M059J (cell line): ENCODE measurements at places on chromosomes 1 and 21.
A peak's percentile ranks its signal among the peaks of the same experiment; 100 is the strongest.

GRCh38 chr1:46394108-46394871 lies at the start of gene FAAH:
Gene FAAH (plus strand): TSS chr1:46394317. CDS start chr1:46394349, 32 bp downstream.
- DNase-seq = no peak

DNA sequence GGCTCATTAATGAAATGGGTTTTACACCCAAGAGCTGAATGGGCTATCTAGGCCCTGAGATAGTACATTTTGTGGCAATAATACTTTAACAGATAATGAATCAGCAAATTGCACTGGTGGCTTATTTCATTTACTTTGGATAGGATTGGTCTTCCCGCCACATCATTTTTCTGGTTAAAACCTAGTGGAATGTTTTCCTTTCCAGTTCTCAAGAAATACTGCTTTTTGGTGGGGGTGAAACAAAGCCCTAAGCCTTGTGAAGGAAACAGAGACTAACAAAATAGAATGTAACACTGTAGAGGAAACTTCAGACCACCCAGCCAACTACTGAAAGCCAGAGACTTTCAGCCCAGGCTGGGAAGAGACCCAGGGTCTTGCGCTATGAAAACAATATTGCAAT lies 172.2 kb downstream of the HHIPL2 start:
- no peak for DNase-seq

GRCh38 chr1:35715568-35716002 lies 3.1 kb downstream of the C1orf216 start:
- DNase-seq = peak; percentile 56

DNA sequence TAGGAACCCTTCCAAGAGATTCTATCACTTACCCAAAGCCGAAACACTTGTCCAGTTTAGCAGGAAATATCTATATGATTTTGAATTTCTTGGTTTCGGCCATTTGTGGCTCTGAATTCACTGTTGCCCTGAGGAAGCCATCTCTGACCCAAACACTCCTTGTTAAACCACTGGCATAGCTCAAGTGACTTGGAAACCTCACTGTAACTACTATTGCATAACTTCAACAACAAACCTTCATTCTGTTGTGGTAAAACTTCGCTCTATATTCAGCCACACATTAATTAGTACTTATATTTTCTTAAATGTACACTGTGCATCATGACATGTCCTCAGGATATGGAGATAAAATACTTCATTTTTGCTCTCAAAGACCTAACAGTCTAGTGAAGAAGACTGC lies 63.2 kb downstream of the ST6GALNAC3 start:
- no peak for DNase-seq

DNA sequence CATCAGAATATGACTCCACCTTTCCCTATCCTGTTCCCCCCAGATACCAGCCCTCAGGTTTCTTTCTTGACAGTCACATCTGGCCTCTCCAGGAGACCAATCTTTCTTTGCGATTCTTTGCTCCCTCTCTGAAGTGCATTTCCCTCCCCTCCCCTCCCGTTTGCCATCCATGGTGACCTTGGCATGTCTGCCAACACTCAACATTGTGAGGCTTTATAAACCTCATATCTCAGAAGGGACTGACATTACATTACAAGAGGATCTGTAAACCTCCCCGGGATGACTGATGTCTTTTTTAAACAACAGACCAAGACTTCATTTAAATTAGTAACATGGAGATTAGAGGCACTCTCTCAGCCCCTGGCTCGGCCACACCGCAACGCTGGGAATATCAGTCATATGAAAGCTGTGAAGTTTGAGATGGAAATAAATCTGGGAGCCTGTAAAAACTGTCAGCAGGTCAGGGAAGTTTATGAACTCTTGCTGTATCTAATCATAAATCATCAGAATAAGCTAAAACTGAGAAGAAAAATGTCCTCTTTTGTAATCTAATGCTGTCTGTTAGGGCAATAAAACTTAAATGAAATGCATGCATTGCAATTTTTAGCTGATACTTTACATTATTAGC lies 401.7 kb upstream of the PROX1 start:
- no peak for DNase-seq

DNA sequence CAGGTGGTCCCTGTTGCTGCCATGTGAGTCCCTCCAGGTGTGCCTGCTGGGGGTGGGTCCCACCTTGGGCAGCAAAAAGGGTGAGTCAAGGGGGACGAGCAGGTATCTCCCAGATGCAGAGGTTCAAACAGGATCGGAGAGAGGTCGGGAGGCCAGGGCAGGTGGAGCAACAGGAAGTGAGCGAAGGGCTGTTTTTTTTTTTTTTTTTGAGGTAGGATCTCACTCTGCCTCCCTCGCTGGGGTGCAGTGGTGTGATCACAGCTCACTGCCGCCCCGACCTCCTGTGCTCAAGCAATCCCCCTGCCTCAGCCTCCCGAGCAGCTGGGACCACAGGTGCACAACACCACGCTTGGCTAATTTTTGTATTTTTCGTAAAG lies 39.4 kb downstream of the SLC2A7 start:
- no peak for DNase-seq

- peak; percentile 92 for DNase-seq
These were observed 4.4 kb upstream of the FASLG start for GRCh38 chr1:172654535-172654934.

- peak; percentile 27 for DNase-seq
These were observed 2.2 kb downstream of the NRIP1 start for GRCh38 chr21:15062606-15062965.

- peak; percentile 43 for DNase-seq
These were observed 688.9 kb downstream of the USP25 start for GRCh38 chr21:16418642-16419041.

DNA sequence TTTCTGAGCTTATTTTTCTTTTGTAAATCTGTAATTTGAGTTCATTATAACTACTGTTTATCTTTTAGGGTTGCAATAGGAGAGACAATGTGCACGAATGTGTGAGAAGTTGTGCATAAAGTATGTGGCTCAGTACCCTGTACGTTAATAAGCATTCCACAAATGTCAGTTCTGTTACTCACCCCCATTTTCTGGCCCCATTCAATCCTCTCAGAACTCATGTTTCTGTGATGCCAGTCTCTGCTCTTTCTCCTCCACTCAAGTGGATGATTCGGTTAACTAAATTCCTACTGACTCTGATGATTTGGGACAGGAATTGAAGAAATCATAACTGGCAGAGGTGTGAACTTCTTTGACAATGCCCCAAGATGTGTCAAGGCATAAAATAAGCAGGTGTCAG lies 10.2 kb upstream of the DMRTB1 start:
- peak; percentile 90 for DNase-seq

GRCh38 chr1:241592273-241592958 lies 47.8 kb downstream of the CHML start:
- peak; percentile 99 for DNase-seq

DNA sequence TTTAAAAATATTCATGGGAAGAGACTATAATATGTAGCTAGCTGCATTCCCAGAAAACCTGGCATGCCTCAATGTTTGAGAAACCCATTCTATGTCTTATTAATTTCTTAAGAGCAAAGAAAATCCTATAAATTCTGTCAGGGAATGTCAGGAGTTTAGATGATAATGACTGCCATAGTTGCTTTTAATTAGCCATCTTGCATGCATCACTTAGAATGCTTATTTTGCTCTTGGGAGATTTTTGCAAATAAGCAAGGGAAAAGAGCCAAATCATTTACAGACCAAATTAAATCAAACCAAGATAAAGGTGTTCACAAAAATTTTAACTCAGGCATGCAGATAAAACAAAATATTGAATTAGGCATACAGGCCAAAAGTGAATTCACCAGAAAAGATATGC lies 152.8 kb downstream of the FASLG start:
- DNase-seq = no peak

GRCh38 chr1:17081439-17081838 lies 27.6 kb upstream of the SDHB start:
- DNase-seq = no peak

DNA sequence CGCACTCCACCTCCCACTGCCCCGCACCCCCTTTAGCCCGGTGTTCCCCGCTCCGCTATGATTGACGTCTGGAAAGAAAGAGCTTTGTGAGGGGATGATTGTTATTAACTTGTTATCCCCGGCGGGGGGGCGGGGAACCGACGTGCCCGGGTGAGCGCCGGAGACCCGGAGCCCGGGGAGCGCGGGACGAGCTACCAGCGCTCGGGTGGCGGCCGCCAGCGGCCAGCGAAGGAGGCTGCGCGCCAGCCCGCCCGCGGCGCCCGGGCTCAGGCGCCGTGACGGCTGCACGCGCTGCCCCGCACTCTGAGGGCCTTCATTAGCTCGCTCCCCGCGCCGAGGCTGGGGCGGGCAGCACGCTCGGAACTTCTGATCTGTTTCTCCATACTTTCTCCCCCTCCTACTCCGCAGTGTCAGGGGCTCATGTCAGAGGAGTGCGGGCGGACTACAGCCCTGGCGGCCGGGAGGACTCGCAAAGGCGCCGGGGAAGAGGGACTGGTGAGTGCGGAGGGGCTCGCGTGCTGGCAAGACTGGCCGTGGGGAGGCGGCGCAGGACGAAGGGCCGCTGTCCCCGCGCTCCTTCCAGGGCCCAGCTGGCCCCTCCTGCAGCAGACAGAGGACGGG lies 2.1 kb downstream of the LHX8 start:
- no peak for DNase-seq

GRCh38 chr1:201329286-201329685 lies 46.0 kb downstream of the PKP1 start:
- no peak for DNase-seq

DNA sequence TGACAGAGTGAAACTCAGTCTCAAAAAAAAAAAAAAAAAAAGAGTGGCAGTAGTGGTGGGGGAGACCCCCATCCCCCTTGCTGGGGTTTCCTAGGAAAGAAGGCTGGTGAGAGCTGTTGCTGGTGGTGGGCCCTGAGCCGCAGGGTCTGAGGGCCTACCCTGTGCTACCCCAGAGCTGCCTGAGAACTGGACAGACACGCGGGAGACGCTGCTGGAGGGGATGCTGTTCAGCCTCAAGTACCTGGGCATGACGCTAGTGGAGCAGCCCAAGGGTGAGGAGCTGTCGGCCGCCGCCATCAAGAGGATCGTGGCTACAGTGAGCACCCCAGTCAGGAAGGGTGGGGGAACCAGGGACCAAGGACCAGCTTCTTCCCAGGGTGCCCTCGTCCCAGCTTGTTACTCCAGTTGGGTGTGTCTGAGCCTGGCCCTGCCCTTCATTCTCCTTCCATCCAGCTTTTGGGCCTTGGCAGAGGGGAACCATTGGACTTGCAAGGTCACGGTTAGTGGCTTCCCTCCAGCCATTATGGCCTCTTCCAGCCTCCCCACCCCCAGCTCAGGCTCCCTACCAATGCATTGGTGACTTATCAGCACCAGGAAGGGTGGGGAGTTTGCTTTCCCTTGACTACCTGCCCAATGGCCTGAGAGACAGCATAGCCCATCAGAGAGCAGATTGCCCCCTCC lies 10.5 kb downstream of the LDLRAP1 start:
- no peak for DNase-seq

DNA sequence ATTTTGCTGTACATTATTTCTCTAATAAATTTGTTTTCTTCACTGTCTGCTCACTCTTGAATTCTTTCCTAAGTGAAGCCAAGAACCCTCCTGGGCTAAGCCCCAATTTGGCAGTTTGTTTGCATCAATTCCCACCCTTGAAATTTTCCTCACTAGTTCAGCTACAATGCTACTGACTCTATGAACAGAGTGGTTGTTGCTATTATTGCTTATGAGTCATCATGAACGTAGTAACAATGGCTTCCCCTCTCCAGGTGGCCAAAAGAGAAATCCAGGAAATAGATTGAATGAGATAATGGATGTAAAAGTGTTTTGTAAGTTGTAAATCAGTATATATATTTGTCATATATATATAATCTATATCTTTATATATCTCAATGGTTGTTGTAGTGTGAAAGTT lies 193.0 kb downstream of the URB2 start:
- peak; percentile 16 for DNase-seq

DNA sequence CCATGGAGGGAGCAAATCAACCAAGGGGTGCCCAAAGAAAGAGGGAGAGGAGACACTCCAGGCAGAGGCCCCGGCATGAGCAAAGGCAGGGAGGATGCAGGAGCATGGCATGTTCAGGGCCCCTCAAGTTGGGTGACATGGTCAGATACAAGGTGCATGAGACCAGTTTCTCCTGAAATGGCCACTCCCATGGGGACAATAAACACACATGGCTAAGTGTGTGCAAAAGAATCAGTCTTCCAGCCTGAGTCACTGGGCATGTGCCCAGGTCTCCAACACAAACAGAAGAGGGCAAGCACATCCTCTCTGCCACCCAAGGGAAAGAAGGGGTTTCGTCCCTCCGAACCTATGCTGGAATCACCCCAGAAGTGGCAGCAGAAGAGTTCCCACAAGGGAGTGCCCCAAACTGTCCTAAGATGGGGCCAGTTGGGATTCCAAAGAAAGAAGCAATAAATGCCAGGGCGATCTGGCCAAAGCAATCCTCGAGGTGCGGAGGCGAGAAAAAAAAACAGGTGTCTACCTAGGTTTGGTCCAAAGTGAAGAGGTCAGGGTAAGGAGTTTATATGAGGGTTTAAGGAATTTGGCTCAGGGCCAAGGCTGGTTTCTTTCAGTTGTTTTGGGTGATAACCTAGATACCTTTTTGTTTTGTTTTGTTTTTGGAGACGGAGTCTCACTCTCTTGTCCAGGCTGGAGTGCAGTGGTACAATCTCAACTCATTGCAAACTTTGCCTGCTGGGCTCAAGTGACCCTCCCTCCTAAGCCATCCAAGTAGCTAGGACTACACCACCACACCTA lies 13.2 kb downstream of the CASP9 start:
- DNase-seq = peak; percentile 22

GRCh38 chr1:184021728-184022127 lies 15.8 kb downstream of the COLGALT2 start:
- DNase-seq = no peak

- no peak for DNase-seq
These were observed 640.2 kb upstream of the CXADR start for GRCh38 chr21:16872616-16873015.

DNA sequence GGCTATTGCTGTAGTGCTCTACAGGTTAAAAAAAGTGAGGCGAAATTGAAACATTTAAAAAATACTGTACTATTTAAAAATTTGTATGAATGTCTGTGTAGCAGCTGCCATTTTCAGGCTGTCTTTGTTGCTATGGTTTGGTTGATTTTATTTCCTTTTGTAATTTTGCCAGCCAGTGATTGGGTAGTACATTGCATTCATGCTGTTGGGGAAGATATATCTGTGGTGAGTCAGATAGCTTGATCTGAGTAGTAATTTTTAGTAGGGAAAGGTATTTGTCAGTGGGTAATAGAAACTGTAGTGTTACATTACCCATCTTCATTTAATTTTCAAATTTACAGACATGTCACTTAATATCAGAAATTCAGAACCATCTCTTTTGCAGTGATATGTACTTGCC lies 15.0 kb downstream of the NFIA start:
- DNase-seq = peak; percentile 31
